Activated CD8-positive, alpha-beta memory T cell treated with anti-CD3 and anti-CD28 coated beads, Interleukin-2, amount 50 U/mL, for 4 hours (primary cell): ENCODE measurements at places on chromosomes 11 and 22.

GRCh38 chr22:22195265-22196017, 49.1 kb upstream of the VPREB1 start:
- DNase-seq: peak; percentile 80

- DNase-seq: no peak
Measured at GRCh38 chr11:131965504-131965903, 595.1 kb downstream of the NTM start.

GRCh38 chr11:17753153-17753552, 18.6 kb downstream of the KCNC1 start:
- DNase-seq: no peak

- no peak for DNase-seq
Measured at GRCh38 chr11:128803011-128803410, 64.1 kb downstream of the KCNJ1 start.

DNA sequence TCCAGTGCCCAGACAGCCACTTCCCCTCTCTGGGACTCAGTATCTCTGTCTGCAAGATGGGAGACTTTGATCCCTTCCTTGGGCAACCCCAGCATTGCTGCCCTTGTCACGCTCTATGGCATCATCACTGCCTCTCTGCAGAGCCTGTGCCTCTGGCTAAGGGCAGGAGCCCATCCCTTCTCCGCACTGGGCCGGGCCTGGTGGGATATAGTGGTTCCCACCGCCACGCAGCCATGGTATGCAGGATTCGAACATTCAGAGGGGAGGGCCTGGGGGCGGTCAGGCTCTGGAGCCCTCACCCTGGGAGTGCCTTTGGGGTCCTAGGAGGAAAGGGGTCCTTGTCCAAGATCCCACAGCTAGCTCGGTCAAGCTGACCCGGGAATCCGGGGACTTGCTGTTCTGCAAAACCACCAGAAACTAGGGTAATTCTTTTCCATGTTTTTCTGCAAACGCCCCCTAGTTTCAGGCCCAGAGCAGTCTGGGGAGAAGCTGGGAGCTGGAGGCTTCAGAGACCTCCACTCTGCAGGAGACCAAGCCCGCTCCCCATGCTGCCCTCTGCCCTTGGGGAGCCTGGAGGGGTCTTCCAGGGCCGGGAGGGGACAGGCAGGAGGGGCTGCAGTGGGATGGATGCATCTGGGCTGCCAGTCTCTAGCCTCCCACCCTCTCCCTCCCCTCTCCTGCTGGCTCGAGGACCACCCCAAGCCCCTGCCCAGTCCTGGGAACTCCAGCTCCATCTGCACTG, 24.4 kb upstream of the CBX7 start:
- no peak for DNase-seq

DNA sequence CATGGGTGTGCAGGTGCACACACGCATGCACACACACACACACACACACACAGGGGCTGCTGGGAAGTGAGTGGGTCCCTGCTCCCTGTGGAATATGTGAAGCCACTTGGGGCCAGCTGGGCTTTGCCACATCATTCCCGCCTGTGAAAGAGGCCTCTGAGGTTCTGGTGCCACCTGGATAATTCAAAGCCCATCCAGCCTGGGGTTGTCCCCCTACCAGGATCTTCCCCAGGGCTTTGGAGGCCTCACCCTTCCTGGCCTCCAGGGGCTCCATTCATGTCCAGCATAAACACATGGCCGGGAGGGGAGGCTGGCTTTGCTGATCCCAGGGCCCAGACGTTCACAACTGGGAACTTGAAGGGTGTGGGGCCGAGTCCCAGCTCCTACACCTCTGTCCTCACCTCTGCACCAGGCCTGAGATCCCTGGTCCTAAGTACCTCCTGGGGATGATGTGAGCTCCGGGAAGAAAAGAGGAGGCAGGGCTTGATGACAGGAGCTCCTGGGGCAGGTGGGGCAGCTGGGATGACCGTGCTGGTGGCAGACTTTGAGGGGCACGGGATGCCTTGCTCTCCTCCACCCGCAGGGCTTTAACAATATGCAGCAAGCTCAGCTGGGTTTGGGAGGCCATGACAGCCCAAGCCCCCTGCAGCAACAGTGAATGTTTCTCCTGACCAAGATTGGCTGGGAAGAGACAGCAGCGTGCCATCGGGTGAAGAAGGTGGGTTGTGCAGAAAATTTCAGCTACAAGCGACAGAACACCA, 14.2 kb downstream of the LINC01488 start:
- no peak for DNase-seq

DNA sequence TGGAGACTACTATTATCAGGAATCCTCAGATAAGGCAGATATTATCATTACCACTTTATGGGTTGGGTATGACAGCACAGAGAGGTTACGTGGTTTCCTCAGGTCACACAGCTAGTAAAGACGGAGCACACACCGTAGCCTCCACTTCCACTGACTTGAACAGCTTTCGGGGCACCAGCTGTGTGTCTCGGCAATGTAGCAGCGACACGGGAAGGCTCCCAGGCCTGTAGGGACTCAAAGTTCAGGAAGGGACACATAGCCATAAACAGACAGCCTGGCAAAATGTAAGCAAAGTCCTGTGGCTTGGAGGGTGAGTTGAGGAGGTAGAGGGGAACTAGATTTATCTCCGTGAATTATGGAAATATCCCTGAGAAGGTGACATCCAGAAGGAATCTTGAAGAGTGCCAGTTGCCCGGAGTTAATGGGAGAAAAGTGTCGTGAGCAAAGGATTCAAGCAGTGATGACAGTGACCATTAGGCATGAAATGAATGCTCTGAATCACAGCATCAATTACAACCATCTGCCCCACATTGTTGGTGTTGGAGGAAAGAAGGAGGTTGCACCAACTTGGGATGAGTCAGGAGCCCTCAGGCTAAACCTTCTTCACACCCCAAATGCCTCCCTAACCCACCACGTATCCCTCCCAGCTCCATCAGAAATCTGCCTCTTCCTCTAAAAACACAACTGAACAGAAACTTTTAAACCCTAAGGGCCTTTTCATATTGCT, 106.7 kb upstream of the ASPHD2 start:
- DNase-seq: no peak

- no peak for DNase-seq
Measured at GRCh38 chr22:41664490-41664889, 24.2 kb downstream of the SNU13 start.

GRCh38 chr11:86592047-86592591, 80.3 kb downstream of the ME3 start:
- DNase-seq: no peak

DNA sequence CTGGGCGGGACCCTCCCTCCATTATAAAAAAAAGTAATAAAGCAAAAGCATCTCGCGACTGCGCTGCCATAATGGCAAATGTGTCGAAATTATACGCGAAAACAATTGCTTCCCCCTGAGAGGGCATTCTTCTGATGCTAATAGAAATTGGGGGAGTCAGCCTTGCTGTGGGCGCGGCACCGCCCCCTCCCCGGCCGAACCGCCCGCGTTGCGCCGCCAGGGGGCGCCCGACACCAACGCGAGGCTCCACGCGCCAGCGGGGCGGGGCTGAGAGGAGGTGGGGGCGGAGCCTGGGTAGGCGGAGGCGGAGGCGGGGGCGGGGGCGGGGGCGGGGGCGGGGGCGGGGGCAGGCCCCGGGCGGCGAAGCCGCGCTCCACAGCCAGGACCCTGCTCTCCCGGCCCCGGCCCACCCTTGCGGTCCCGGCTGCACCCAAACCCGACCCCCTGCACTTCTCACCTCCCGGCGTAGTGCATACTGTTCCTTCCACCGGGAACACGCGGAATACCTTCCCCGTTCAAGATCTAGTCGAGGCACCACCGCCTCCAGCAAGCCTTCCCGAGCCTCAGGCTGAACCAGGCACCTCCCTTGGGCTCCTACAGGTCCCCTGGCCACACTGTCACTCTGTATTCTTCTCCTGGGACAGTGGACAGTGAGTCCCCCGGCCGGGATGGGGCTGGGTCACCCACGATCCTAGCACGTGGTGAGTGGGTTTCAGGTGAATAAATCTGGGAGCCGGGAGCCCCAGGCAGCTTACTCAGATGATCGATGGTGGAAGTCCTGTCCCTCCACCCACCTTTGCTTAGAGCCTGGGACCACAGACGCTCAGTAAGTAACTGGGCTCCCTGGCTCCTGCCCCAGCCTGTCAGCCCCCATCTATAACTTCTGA, 15.5 kb upstream of the UPK3A start:
- DNase-seq: peak; percentile 90
